Brain pericyte (primary cell): ENCODE measurements at places on chromosomes 11 and 22.

DNA sequence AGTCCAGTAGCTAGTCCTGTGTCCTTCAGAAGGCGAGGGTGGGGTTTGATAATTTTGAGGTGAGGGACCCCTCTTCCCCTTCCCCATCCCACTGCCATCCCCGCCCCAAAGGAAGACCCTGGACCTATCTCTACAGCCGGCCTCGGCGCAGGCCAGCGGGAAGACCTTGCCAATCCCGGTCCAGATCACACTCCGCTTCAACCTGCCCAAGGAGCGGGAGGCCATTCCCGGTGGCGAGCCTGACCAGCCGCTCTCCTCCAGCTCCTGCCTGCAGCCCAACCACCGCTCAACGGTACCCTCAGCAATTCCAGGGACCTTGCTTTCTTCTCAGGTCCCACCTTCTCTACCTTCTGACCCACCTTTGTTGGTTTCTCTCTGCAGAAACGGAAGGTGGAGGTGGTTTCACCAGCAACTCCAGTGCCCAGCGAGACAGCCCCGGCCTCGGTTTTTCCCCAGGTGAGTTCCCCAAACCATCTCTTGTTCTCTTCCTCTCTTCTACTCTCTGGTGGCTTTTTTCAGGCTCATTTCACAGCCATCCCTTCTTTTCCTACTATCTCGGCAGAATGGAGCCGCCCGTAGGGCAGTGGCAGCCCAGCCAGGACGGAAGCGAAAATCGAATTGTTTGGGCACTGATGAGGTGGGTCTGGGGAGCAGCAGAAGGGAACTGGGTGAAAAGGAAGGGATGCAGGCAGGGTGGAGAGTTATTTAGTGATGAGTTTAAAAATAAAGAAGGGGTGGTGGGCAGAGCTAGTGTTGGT, 1.3 kb downstream of the KAT5 start:
- no peak for DNase-seq

- no peak for DNase-seq
These were observed 620 bp upstream of the TUBGCP6 start for GRCh38 chr22:50245214-50246072.

DNA sequence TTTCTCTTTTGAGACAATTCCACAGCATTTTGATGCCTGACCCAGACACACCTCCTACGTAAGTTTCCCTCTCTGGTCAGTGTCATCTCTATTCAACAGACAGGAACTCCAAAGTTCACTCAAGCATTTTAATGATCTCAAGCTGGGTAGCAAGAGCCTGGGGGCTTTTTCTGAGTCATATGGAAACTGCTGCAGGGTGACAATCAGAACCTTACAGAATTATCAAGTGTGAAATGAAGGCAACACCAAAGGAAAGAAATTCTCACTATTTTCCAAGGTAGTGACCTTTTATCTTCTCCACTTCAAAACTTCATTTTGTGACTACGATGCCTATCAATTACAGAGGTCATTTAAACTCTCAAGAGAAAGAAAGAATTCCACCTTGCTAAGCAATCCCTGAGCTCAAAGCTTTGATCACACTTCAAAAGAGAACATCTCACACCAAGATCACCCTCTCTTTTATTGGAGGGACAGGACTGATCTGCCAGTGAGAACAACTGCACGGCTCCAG, 229.0 kb upstream of the ZC3H12C start:
- DNase-seq, result no peak

DNA sequence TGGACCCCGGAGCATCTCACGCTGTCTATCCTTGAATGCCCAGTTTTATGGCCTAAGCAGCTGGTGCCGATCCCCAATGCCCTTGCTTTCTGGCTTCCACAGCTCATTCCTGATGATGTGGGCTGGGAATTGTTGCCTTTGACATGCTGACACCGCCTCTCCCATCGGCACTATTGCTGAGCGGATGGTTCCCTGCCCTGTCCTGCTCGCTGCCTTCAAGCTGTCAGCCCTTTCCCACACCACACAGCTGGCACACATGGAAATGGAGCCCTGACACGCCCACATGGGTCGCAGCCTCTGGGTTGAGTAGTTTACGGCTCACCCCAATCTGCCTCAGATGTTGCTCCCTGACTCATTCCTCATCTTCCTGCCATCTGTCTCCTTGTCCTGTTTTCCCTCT, 110.2 kb upstream of the SESN3 start:
- DNase-seq, result no peak

DNA sequence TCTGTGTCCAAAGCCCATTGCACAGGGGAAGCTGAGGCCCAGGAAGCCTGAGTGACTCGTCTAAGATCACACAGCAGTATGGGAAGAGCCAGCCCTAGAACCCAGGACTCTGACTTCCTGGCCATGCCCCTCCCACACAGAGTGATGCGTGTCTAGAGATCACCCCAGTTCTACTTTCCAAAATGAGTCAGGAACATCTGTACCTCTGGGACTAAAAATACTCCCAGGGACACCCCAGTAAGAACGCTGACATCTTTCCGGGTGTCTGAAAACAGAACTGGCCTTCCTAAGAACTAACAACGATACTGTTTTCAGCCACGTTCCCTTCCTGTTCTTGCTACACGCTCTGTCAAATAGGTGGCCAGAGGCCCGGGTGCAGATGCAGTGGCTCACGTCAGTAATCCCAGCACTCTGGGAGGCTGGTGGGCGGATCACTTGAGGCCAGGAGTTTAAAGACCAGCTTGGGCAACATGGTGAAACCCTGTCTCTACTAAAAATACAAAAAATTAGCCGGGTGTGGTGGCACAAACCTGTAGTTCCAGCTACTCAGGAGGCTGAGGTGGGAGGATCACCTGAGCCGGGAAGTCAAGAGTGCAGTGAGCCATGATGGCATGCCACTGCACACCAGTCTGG, 21.7 kb upstream of the PDGFB start:
- no peak for DNase-seq

- no peak for DNase-seq
These were observed 51.7 kb upstream of the PITPNB start for GRCh38 chr22:27970596-27971220.

DNA sequence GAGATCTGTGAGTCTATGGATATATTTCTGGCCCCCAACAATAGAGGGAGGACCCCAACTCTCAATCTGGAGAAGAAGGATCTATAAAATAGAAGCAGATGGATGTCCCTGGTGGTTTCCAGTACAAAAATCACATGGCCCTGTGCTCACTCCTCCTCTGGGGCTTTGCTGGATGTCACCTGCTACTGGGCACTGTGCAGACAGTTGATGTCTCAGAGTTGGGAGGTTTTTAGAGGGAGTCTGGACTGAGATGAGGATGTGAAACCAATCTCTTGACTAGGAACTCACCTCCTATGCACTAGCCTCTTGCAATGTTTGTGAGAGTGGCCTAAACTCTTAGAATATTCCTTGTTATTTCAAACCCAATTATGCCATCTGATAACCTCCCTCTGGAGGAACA, 107.2 kb downstream of the SCN3B start:
- no peak for DNase-seq

GRCh38 chr22:38766076-38766777, 10.4 kb upstream of the SUN2 start:
- no peak for DNase-seq

GRCh38 chr11:75743711-75744563, 24.6 kb upstream of the DGAT2 start:
- DNase-seq, result no peak

DNA sequence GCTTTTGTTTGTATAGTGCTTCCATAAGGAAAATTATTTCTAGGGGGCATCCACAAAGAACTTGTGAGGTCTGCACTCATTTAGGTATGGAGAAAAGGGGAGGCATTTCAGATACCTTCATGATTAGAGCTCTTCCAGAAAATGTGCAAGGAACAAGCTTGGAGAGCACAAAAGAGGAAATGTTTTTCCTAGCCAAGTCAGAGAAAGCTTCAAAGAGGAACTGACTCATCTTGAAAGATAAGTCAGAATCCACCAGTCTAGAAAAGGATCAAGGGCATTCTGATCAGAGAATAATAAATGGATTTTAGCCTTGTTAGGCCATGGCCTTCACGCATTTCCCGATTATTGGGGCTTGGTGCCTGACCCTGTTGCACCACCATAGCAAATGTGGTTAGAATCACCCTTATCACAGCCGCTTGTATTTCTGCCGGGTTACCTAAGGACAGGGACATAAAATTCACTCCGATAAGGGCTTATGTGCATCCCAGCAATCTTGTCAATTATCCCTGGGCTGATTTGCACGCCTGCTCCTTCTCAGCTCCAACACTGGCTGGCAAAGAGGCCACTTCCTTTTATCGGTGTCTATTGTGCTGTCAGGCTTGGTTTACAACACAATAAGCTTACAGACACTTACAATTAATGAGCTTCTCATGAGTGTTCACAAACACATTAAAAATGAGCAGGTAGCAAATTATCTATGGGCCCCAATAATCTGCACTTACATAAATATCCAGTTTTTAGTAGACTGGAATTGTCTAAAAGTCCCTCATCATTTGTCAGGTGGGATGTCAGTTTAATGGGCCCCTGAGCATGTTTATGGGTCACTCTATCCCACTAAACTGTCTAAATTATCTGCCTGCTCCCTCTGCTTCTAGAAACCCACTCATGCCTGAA, 613.5 kb downstream of the SOX6 start:
- DNase-seq, result no peak

DNA sequence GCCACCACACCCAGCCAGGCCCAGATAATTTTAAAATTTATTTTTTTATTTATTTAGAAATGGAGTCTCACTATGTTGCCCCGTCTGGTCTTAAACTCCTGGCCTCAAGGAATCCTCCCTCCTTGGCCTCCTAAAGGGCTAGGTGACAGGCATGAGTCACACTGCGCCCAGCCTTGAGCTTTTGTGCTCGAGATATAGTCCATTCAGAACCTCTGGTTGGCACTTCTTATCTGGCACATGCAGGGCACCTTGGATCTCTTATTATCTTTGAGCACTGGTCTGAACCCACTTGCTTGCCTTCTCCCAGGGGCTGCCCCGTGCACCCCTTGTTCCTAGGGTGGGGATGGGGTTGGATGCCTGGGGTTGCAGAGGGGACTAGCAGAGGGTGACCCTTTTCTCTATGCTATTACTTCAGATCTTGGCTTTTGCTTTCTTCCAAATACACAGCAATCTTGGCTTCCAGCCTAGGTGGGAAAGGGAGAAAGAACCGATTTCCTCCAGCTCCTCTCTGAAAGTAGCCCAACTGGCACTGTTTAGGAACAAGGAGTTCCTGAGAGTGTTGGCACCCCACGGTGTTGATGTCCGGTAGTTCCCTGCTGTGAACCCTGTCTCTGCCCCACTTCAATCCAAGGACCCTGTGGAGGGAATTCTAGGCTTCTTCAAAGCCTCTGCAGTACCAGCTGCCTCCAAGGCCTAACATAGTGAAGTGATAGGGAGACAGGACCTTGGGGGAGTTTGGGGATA, 1.3 kb upstream of the SLC3A2 start:
- no peak for DNase-seq

DNA sequence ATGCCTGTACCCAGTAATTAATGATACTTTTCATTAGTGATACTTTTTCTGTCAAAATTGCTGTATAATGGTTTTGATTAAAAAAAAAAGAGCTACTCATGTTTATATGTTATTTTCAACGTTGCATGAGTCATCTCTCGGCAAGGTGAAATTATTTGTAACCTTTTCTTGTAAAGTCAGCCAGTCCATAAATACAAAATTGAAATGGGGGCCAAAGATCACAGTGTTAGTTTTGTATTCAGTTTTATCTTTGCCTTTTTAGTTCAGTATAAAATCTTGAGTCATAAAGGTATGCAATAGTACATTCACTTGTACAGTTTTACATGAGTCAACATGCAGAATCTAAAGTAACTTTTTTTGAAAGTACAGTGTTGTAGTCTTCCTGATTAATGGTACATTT, 4.3 kb downstream of the ARHGEF12 start:
- no peak for DNase-seq

DNA sequence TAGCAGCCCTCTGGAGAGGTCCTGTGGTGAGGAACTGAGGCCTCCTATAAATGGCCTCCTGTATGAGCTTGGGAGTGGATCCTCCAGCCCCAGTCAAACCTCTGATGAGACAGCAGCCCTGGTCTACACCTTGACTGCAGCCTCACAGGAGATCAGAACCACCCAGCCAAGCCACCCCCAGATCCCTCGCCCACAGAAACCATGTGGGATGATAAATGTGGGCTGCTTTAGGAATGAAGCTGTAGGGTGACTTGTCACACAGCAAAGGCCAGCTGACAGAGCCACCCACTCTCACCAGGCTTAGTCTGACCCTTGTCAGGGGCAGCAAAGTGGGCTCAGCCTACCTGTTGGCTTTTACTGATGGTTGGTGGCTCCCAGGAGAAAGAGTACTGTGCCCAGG, 6.5 kb upstream of the KCNQ1OT1 start:
- DNase-seq, result no peak

- no peak for DNase-seq
These were observed 7.8 kb downstream of the OTUB1 start for GRCh38 chr11:63993993-63994392.

DNA sequence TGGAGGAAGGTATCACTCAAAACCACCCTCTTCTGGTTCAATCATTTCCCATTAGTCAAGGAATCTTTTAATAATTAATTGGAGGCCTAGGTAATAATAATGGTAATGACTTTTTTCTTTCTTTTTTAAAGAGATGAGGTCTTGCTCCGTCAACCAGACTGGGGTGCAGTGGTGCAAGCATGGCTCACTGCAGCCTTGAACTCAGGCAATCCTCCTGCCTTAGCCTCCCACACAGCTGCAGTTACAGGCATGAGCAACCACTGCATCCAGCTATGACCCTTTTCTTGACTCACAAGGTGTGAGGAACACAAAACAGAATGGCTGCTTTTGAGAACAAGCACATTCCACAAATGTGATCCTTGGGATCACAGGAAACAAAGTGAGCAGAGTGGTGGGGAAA, 3.6 kb downstream of the POLDIP3 start:
- no peak for DNase-seq

- DNase-seq, result no peak
These were observed 123.7 kb downstream of the MPPED2 start for GRCh38 chr11:30462421-30462820.

- DNase-seq, result no peak
These were observed 138.9 kb upstream of the MTNR1B start for GRCh38 chr11:92830377-92831155.

DNA sequence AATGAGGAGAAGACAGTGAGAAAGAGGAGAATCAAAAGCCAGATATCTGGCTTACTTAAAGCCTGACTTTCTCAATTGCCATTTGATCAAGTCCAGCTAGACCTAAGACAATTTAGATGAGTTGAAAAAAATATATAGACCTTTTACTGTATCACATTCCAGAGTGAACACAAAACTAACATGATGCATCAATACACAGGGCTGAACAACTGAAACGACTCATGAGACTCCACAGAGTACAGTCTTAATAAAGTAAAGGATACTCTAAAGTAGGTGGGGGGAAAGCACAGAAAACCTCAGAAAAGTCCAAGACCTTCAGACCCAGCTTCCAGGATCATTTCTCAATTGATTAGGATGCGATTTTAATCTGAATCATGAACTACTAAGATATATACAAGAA, 95.3 kb upstream of the OR9G4 start:
- no peak for DNase-seq

DNA sequence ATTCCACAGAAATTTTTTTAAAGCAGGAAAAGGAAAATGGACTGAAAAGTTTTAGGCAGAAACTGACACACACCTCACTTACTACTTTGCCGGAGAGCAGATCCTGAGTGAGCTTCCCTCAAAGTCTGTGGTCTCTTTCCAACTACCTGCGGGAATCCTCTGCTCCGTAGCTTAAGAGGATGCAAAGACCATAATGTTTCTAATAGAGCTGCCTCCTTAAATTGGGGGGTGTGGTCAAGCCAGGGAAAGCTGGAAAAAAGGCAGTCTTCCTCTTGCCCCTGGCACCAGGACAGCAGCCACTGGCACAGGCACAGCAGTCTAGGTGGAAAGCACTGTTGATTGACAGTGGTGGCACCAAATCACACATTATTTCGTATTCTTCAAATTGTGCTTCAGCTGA, at the start of gene ETS1:
TSS of gene ETS1 (minus strand) at position 144 of the 400 bp plus-strand sequence. CDS start 14,428 bp downstream, outside the sequence.
- DNase-seq, result no peak

- no peak for DNase-seq
These were observed 187.6 kb upstream of the ANO3 start for GRCh38 chr11:26144291-26144690.
